NCI-H82 (cell line): ENCODE measurements at places on chromosomes 5 and 9.

DNA sequence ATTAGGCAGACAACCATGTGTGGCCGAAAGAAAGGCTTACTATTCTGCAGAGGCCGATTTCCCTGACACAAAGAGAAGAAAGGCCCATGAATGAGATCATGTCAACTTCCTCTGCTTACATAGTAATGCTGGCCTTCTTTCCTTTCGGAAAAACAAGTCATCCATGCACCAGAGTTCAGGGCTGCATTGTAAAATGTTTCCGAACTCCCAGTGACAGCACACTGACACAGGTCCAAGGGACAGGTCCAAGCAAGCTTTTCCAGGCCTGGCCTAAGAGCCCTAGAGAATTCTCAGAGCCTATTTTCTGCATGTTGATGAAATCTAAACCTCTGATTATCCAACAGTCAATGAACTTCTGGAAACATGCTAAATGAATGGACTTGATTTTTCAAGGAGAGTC is 140.9 kb downstream of the ZNF608 start:
- DNase-seq, result no peak

- no peak for DNase-seq
Observed at GRCh38 chr9:101592788-101593187, 2.0 kb downstream of the PPP3R2 start.

DNA sequence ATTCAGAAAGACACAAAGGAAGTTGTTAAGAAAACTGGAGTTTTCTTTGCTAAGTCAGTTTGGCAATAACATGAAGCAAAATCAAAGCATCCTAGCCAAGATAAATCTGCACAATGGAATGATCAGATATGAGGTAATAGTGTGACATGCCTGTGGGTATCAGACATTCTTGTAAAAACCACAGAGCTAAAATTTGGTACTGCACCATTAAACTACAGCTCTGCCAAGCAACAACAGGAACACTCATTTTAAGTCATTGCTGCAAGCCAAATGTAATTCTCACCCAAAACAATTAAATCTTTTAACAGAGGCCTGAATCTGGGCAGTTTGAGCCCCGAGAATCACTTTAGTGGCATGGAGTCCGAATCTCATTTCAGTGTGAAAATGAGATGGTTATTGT is 96.6 kb downstream of the VCAN start:
- DNase-seq, result no peak

DNA sequence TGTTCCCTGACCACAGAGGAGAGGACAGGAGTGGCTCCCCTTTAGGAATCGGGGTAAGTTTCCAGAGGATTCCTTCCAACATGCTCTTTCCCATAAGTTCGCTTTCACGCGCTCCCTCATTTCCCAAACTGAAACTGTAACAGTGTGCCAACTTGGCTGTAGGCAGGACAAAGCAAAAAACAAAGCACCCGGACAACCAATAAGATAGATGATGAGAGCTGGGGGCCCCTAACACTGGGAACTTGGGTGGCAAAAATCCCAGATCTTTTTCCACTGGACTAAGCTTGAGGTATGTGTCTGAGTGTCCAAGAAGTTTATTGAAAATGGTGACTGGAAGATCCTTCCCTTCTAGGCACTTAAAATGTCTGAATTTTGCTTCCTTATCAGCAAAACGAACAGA is 258.7 kb upstream of the IL12B start:
- DNase-seq, result no peak

DNA sequence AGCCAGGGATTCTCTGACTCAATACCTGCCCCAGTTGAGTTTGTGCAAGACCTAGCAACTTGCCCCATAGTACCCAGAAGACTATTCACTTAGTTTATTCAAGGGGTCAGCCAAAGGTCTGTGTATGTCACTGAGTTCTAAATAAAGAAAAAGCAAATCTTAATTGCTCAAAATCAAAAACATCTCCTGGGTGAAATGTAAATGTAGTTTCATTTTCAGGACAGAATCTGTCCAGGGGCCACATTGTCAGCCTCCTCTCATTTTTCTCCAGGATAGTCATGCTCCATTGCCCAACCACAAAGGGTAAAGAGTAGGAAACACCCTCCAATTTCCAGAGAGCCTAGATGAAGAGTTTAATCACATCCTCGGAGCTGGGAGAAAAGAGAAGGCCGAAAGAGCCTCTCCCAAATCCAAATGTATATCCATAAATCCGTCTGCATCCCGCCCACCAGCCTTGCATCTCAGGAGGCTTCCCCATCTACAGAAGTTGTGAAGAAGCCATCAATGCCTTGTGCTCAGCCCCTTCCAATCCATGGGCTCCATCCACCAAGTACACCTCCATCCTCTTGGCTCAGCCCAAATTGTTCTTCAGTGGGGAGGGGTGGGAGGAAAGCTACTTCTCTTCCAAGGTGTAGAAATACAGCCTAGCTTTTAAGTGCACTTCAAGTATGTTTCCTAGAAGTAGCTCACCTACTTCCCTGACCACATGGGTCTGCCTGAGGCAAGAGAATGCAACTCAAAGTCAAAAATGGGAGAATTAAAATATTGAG is 26.9 kb downstream of the ADAM19 start:
- DNase-seq, result no peak

DNA sequence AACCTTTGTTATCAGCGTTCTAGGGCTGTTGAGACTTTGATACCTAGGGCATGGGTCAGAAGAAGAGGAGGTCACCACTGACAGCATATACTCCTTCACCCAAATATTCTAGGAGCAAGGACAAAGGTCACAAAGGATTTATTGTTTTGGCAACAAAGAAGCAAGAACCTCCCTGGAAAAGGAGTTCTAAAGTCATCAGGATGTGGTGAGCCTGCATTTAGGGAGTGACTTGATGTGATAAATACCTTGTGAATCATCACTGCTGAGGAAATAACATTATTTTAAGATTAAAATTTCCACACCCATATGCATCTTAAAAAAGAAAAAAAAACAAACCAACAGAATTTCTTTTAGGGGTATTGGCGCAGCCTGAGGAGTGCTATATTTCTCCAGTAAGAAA is 13.9 kb downstream of the IFNA1 start:
- DNase-seq, result no peak

GRCh38 chr5:15731699-15732098 is 231.7 kb downstream of the FBXL7 start:
- DNase-seq, result no peak
